ENCODE measurements at places on chromosomes 2 and 18. TPM values are rescaled to one million over a fixed set of nuclear protein-coding genes. Genes with fewer than 3 reads are reported as not detected.

DNA sequence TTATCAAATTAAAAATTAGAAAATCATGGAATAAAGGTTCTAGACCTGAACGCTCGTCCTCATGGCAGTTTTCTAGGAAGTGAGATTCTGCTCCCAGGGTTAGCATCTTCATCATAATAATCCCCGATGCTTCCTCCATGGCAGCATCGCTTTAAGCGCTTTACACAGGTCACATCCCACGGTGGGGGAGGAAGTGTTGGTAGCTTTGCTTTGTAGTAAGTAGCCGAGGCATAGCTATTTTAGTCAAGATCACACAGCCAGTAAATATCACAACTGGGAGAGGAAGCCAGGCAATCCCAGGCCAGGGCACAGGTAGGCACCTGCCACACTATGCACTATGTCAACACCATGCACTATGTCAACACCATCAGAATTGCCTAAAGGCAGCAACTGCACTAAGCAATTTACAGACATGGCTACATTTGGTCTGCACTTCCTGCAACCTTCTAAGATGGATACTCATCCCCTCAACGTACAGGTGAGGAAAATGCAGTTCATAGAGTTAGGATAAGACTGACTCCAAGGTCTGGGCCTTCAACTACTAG is 205.5 kb downstream of the FBXO15 start:
- DNase-seq = no peak

DNA sequence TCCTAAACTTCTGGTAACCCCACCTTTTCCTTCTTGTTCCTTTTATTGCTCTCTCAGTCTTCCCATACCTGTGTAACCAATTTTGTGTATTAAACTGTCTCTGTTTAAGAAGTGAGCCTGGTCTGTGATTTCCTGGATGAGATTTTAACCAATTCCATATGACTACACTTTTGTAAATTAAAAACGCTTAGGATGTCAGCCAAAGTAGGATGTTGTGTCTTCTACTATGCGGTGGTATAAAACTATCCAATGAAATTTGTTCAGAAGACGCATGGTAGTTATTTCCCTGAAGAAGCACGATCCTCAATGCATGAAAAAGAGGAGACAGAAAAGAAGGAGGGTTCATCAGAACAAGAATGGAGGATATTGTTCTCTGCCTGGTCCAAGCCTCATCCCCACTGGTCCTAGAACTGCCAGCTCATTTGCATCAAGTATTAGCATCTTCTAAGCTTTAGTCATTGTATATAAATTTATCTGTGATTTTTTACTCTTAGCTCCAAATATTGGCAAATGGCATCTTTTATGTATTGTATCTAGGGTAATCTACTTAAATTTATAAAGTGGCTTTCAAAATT is 127.4 kb downstream of the TGIF1 start:
- no peak for DNase-seq

GRCh38 chr2:43737855-43738254 is 36.0 kb upstream of the DYNC2LI1 start:
- DNase-seq = no peak

- DNase-seq = no peak
Observed at GRCh38 chr2:239244625-239245024, 156.2 kb downstream of the HDAC4 start.

ARPC2 gene
- 243 TPM for total RNA-seq

TLK1 gene
- 92.8 TPM for total RNA-seq

INPP5D gene
- 0.66 TPM for total RNA-seq

ABHD1 gene
- 1.1 TPM for total RNA-seq

CCDC150 gene
- 14.8 TPM for total RNA-seq

LOXHD1 gene
- total RNA-seq = not detected

C2orf80 gene
- 0.55 TPM for total RNA-seq

TBR1 gene
- total RNA-seq = 2.0 TPM

MOCOS gene
- total RNA-seq = 1.4 TPM

Data from endodermal cell (in vitro differentiated cells).